ENCODE measurements at places on chromosomes 5 and 9.

- DNase-seq: no peak
Measured at GRCh38 chr5:178564811-178565550, 25.2 kb downstream of the COL23A1 start.

GRCh38 chr9:103991698-103992097 is 102.4 kb upstream of the SMC2 start:
- DNase-seq: no peak

GRCh38 chr9:108586471-108587139 is 269.2 kb downstream of the ACTL7B start:
- no peak for DNase-seq

GRCh38 chr9:135130207-135130976 is 42.9 kb downstream of the OLFM1 start:
- no peak for DNase-seq

GRCh38 chr5:67077296-67077695 is 119.3 kb downstream of the CD180 start:
- no peak for DNase-seq

DNA sequence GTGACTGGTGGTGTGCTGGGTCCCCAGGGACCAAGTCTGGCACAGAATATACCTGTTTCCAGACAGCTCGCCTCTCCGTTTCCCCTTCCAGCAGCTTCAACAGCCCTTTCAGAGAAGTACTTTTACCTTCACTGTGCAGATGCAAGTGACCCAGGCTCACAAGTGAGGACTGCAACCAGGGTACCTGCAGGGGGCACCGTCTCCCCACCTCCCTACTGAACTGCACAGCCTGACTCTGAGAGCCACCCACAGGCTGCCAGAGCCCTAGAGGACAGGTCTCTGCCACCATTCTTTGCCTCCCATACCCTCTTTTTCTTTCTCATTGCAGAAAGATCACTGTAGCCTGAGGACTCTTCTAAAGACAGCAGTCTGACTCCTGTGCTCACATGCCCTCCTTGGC is 15.4 kb downstream of the IL9 start:
- no peak for DNase-seq

GRCh38 chr5:144105371-144105770 is 65.1 kb downstream of the YIPF5 start:
- DNase-seq: no peak

- no peak for DNase-seq
Measured at GRCh38 chr9:10079284-10079964, 533.4 kb downstream of the PTPRD start.

GRCh38 chr9:70561111-70561510 is 146.7 kb upstream of the KLF9 start:
- no peak for DNase-seq

- DNase-seq: no peak
Measured at GRCh38 chr9:135703726-135704125, 1.7 kb downstream of the KCNT1 start.

DNA sequence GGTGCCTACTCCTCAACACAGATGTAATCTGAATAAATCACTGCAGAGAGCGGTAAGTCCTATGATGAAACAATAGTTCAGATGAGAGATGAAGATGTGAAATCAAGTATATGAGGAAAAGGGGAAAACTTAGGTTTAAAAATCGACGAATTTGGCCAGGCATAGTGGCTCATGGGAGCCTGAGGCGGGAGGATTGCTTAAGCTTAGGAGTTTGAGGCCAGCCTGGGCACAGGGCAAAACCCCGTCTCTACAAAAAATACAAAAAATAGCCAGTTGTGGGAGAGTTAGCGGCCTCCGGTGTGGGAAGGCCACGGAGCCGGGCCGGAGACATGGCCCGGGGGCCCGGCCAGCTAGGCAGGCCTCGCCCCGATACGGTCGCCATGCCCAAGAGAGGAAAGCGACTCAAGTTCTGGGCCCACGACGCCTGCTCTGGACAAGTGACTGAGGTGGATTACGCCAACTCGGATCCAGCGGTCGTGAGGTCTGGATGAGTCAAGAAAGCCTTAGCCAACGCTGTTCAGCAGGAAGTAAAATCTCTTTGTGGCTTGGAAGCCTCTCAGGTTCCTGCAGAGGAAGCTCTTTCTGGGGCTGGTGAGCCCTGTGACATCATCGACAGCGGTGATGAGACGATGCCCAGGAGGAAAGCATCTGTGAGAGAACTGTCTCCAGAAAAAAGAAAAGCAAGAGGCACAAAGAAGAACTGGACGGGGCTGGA is 62.8 kb upstream of the SUB1 start:
- DNase-seq: no peak

- DNase-seq: no peak
Measured at GRCh38 chr5:131814990-131815389, 18.2 kb upstream of the FNIP1 start.

DNA sequence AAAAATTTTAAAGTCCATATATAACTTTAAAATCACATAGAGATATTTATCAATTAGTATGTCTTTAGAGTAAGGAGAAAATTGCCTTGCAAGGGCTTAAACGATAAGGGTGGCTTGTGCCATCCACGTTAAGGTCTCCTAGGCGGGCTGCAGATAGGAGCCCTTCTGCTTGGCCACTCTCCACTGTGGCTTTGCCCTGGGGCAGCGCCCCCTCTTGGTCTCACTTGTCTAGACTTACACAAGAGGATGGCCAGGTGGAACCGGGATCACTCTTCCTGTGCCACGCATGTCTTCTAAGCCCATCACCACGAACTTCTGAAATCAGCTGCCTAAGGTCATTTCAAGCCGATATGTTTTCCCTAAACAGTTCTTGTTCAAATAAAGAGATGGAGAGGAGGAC is 2.9 kb downstream of the FPGS start:
- DNase-seq: no peak

GRCh38 chr5:123156577-123157296 is 67.7 kb downstream of the PRDM6 start:
- no peak for DNase-seq

GRCh38 chr5:158785397-158785796 is 314.3 kb downstream of the EBF1 start:
- DNase-seq: no peak

- DNase-seq: no peak
Measured at GRCh38 chr5:111585291-111585690, 73.0 kb upstream of the STARD4 start.

- DNase-seq: no peak
Measured at GRCh38 chr5:180804129-180804618, 1.6 kb upstream of the MGAT1 start.

DNA sequence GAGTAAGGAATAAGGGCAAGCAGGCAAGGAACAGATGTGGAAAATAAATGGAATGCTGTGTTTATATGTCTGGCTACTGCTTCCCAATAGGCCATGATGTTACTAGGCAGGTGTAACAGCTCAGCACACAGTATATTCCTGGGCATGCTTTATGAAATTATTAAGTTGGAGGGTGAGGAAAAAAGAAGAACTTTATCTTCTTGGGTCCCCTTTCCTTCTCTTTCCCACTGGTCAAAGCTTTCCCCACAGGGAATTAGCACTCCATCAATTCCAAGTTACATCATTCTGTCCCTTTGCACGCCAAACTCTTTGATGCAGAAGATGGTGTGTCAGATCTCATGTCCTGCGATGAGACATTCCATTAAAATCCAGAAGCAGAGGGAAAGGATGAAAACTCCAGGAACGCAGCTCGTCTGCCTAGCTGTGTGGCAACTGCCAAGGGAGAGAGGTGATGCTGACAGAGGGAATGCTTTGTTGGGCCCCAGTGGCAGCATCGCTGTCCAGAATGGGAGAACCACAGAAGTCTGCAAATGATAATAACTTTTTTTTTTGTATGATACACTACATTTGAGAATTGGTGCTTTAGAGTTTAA is 447.3 kb upstream of the ARRDC3 start:
- DNase-seq: no peak

- no peak for DNase-seq
Measured at GRCh38 chr9:120891884-120892747, 15.1 kb upstream of the PHF19 start.

DNA sequence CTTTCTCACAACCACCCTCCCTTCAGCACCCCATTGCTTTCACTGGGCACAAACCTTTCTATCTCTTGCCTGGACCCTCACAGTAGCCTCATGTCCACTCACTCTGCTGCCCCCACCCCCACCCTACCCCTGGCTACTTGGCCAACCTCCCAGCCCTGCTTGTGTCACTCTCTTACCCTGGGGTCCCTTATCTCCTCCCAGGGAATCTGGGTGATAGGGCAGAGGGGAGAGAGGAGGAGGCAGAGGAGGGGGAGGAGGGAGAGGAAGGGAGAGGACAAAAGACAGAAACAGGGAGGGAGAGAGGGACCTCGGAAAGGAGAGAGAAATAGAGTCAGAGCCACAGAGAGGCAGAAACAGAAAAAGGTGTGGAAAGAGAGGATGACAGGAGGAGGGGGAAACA is 25.0 kb upstream of the KIF12 start:
- no peak for DNase-seq

GRCh38 chr9:84897362-84898094 is 228.0 kb downstream of the NTRK2 start:
- no peak for DNase-seq

GRCh38 chr5:22779499-22779898 is 73.6 kb downstream of the CDH12 start:
- no peak for DNase-seq

GRCh38 chr5:2142456-2142954 is 259.8 kb upstream of the IRX4 start:
- DNase-seq: no peak

- no peak for DNase-seq
Measured at GRCh38 chr5:54234304-54234933, 76.0 kb downstream of the ARL15 start.

DNA sequence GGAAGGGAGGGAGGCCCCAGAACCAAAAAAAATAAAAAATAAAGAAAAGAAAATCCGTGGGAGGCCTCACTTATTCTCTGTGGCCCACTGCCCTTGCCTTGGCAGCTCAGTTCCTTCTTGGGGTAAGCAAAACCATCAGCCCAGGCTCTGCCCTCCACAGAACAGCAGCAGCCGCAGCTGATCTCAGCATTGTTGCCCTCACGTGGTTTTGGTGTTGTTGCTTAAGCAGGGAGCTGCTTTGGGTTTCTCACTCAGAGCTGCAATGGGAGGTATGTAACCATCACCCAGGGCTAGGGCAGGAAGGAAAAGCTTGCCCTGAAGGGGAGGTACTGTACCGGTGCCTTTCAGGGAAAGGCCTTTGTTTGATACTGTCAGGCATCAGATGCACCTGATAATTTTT is 374.7 kb upstream of the WWC1 start:
- no peak for DNase-seq

DNA sequence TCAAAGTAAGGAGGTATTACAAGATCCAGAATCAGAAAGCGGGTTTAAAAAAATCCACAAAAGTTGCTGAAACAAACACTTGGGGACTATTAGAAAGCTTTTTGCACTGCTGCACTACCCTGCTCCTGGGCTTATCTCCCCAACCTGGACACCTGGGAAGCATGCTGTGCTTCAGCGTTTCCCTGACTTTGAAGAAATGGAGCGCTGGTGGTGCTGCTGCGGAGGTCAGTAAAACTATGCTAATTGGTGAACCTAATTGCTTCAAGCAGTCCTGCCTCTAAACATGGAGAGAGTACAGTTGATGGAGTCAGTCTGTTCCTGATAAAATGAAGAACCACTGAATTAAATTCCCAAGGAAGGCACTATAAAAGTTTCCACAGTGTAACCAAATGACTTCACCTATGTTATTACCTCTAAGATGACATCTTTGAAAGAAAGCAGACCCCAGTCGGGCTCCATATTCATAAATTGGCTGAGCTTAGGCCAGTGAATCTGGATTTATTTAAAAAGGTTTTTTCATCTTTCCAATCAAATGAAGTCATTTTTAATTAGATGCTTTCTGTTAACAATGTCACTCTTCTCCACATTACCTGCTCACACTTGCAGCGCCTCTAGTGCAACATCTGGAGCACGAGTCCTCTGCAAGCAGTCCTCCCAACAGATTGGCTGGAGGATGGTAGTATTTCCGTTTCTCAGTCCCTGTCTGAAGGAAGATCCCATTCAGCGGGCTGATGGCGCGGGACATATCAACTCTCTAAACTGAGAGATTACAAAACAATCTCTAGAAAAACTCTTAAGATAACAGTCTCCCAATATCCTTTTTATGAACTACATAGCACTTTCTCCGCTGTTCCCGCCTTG is 11.5 kb downstream of the NR2F1-AS1 start:
- no peak for DNase-seq

DNA sequence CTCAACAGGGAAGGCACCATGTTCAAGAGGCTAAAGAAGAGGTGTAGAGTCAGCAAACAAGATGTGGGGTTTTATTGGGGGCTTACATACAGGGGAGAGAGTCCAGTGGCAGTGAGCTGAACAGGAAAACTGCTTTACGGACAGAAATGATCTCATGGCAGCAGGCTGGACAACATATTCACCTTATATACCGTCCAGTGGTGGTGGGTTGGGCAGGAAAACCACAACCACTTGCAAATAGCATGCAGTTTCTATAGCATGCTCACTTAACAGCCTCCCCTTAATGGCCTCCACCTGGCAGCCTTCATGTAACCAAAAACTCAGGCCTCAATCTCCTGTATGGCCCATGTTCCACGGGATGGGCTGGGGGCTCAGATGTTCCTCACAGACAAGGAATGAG is 5.4 kb downstream of the TNFSF8 start:
- no peak for DNase-seq

- DNase-seq: no peak
Measured at GRCh38 chr9:89160806-89161205, 17.8 kb downstream of the SHC3 start.

- no peak for DNase-seq
Measured at GRCh38 chr9:83199240-83199639, 136.3 kb upstream of the RASEF start.

DNA sequence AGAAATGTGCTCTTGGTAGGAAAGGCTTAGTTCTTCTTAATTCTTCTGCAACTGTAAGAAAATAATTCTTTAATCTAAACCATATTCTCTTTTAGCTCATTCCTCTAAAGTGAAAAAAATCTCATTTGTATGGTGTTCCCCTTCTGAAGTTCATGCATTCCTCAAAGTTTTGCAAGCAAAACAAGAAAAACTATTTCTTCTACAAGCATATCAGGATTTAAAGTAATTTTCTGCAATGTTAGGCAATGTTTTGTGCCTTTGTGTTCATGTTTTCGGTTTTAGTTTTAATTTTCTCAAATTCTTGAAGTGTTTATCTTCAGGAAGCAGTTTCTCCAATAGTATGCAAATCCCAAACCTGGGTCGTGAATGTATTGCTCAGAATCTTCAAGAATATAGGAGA is 12.7 kb upstream of the GPR21 start:
- DNase-seq: no peak

DNA sequence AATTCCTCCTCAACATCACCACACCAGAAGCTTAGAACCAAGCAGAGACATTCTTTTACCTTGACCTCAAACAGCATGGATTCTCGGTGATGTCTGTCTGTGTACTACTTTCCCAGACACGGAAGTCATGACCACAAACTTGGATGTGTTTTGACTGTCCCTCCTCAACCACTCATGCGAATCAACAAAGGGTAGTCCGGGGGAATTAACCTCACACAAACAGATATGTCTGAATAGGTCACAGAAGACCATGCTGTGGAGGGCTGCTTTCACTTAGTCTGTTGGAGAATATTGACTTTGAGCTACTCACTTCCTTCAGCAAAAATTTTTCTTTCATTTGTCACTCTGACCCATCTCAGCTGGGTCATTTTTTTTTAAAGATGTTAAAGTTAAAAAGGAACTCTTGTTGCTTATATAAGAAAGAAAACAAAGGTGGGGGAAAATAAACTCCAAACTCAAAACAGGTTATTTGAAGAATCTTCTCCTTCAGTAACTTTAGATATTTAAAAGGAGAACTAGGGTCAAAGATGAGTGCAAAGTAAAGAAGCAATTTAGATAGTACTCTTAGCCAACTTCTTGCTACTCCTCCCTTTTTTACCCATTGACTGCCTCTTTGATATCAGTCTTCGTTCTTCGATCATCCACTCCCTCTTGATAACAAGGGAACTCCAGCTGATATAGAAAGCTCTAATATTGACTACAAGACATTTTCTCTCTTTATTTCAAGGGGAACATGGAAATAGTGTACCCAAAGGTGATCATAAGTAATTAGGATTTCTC is 343.4 kb upstream of the CDH6 start:
- no peak for DNase-seq

Data from activated naive CD4-positive, alpha-beta T cell (primary cell).